ENCODE measurements at places on chromosomes 1 and 21.

DNA sequence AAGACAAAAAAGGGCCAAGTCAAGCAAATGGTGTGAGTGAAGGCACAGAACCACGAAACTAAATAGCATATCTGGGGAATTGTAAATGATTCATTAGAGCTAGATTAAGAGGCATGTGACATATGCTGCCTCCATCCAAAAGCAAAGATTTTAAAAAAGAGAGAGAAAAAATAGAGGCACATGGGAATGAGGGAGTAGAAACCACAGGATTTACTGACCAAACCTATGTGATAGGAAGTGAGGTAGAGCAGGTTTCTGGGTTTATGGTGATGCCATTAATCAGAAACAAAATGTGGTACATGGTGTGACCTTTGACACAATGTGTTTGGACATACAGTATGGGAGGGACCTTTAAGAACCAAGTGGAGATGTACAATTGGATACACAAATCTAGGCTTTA, 13.6 kb downstream of the C1orf52 start:
- DNase-seq: no peak

GRCh38 chr1:27787895-27788294, 14.9 kb downstream of the STX12 start:
- no peak for DNase-seq

- DNase-seq: no peak
Observed at GRCh38 chr21:14245711-14246110, 29.8 kb downstream of the RBM11 start.

GRCh38 chr1:53198241-53198651, 1.6 kb downstream of the CPT2 start:
- no peak for DNase-seq

- DNase-seq: no peak
Observed at GRCh38 chr1:90201467-90202358, 206.8 kb downstream of the ZNF326 start.

DNA sequence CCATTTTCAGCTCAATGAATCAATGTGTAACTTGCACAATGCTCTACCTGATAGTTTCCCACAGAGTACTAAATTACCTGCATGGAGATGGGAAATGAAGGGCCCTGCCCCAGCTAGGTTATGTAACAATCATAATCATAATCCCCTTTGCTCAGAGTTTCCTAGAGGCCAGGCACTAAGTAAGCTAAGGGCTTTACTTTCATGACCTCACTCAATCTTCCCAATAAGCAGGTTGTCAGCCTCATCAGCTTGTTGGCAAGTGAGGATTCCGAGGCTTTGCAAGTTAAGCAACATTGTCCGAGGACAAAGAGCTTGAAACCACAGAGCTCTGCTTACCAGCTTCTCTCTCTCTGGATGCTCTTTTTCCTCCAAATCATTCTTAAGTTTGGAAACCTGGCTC, 64.1 kb upstream of the NTPCR start:
- no peak for DNase-seq
